ENCODE measurements at places on chromosomes 5 and 9. TPM values are rescaled to one million over a fixed set of nuclear protein-coding genes. Genes with fewer than 3 reads are reported as not detected.

DNA sequence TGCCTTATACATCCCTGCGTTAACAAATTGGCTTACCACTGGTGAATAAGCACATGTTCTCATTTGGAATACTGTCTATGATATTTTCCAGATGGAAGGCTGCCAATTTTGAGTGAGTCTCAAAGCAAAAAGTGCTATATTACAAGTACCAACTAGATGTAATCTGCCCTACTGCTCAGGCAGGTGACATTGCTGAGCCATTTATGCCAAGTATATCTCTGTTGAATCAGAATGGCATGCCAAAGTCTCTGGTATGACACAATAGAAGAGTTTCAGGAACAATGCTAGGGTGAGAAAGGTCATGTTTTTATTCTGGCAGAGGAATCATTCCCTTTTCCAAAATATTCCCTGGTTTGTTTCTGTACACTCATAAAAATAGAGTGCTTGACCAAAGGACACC lies 356.5 kb downstream of the CDH9 start:
- DNase-seq, result no peak
- H3K27ac ChIP-seq, result no peak overlapping the region
- no peaks in the 10 kb centered on the region for H3K4me1 ChIP-seq

- no peak for DNase-seq
- no peaks in the 10 kb centered on the region for H3K4me1 ChIP-seq
- peaks cover 4% of the 10 kb centered on the region for H3K27me3 ChIP-seq
- H3K27ac ChIP-seq, result no peak overlapping the region
- no peak overlapping the region for H3K4me3 ChIP-seq
Measured at GRCh38 chr5:6397536-6398269, 19.4 kb upstream of the MED10 start.

DNA sequence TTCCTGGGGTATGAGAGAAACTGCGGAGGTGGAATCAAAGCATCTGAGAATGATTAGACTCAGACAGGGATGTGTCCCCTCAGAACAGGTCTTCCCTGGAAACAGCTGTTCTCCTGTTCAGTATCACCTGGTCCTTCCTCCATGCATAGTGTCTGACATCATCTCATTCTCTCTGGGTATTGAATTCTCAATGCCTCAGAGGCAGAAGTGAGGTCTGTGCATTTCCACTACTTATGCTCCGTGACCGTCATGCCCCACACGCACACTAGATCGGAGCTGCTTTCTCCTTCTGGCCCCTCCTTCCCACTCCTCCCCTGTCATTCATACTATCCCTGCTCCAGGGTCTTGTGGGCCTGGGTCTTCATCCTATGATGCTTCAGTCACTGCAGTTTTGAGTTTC lies 61.4 kb upstream of the DAB2IP start:
- DNase-seq, result no peak
- no peaks in the 10 kb centered on the region for H3K4me1 ChIP-seq
- H3K36me3 ChIP-seq, result no peaks in the 10 kb centered on the region

DNA sequence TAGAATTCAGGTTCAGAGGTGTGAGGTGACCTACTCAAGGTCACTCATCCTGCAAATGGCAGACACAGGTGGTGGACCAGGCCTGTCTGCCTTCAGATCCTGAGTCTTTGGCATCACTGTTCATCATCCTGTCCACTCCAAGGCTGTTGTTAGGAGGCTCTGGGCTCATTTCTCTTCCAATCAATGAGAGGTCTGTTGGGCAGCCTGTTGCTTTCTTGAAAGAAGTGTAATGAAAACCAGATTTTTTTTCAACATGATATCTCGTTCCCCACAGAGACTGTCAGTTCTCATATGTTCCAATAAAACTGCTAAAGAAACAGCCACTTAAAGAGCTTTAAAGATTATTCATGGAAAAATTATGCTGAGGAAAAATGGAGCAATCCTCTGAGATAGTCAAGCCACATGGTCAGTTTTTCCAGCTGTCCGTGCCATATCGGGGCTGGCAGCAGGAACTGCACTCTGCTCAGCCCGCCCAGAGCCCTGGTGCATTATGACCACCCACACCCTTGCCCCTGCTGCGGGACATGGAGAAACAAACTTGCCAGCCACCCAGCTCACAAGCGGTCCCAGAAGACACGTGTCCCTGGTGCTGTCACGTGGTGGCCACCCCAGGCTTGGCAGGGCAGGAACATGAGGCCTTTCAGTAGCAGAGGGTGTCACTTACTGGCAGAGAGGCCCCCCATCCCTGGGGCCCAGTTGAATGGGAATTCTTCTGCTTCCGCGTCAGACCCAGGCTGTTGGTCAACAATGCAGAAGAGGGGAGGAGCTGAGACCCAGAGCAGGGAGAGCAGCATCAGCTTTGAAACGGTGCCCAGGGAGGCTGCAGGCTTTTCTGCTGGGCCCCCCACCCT lies 63.7 kb upstream of the ANGPTL2 start:
- peaks cover 27% of the 10 kb centered on the region for H3K4me1 ChIP-seq
- H3K27me3 ChIP-seq, result no peaks in the 10 kb centered on the region
- DNase-seq, result no peak
- H3K4me3 ChIP-seq, result no peak overlapping the region
- peak overlapping the region; percentile 92 for H3K27ac ChIP-seq

- DNase-seq, result no peak
- no peak overlapping the region for H3K4me3 ChIP-seq
- H3K27me3 ChIP-seq, result no peaks in the 10 kb centered on the region
Measured at GRCh38 chr5:159655757-159656409, 260.4 kb upstream of the ADRA1B start.

DNA sequence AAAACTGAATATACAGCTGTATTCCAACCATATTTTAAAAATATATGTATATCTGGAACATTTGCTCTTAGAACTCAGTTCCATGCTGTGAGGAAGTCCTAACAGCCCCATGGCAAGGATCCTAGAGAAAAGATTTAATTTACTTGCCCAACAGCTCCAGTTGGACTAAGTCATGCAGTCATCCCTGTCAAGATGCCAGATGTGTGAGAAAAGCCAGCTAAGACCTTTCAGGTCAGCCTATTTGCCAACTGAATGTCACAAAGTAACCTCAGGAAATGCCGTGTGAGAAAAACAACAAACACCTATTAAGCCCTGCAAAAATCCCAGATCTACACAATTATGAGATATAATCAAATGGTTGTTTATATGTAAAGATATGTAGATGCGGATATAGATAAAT lies 416.3 kb downstream of the NR2F1-AS1 start:
- H3K27ac ChIP-seq, result no peak overlapping the region
- no peaks in the 10 kb centered on the region for H3K36me3 ChIP-seq
- no peaks in the 10 kb centered on the region for H3K27me3 ChIP-seq

DNA sequence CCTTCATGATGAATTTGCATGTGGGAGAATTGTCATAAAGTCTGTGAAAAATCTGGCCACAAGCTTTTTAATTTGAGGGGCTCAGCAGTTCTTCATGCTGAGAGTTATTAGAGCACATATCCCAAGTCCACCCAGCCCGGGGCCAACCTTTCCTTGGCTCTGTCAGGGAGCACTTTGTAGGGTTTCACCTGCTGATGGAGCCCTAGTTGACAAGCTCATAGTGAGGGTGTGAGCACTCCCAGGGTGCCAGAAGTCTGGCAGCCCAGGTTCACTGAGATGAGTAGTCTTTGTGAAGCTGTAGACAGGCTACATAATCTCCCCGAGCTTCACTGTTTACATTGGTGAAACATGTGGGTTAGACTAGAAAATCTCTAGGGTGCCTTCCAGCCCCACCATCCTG lies 97.2 kb upstream of the NREP start:
- H3K4me1 ChIP-seq, result no peaks in the 10 kb centered on the region
- no peaks in the 10 kb centered on the region for H3K27me3 ChIP-seq
- no peak for DNase-seq
- no peaks in the 10 kb centered on the region for H3K36me3 ChIP-seq
- no peak overlapping the region for H3K27ac ChIP-seq
- no peak overlapping the region for H3K4me3 ChIP-seq

DNA sequence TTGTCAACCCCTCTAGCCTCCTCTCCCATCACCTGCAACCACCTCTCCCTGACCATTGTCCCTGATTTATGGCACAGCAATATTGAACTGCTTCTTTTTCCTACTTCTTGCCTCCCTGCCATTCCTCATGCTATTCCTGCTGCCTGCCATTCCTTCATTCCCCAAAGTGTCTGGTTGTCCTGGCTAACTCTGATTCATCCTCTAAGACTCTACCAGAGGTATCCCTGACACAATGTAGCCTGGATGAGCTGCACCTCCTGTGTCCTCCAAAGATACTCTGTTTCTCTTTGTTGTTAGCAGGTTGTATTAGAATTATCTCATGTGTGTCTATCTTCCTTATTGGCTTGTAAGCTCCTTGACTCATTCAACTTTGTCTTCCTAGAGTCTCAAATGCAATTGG lies 53.5 kb upstream of the PTPN3 start:
- DNase-seq, result no peak
- no peaks in the 10 kb centered on the region for H3K27me3 ChIP-seq
- H3K36me3 ChIP-seq, result no peaks in the 10 kb centered on the region
- H3K27ac ChIP-seq, result no peak overlapping the region
- no peaks in the 10 kb centered on the region for H3K4me1 ChIP-seq

GRCh38 chr5:72799721-72800120 lies 16.7 kb upstream of the TNPO1 start:
- H3K4me3 ChIP-seq, result no peak overlapping the region

DNA sequence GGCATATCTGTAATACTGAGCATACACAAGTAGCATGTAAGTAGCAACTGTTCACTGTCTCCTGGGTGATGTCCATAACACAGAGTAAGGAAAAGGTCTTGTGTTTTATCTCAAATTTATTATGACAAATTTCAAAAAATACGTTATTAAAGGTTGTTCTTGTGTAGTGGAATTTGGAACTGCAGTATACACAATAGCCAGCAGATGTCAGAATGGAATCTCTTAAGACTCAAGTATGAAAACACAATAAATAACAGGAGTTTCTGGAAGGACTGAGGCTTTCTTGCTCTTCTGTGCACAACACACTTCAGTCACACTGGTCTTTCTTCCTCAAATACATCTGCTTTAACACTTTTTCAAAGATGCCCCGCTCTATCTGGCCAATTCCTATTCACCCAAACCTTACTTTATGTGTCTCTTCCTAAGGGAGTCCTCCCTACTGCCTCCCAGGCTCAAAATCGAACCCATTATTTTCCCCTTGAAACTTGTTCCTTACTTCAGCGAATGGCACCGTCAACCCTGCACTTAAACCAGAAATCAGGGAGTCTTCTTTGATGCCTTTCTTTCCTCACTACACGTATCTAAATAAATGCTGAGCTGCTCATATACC lies 6.5 kb upstream of the FBXO10 start:
- H3K27ac ChIP-seq, result no peak overlapping the region
- DNase-seq, result peak; percentile 64
- H3K4me1 ChIP-seq, result no peaks in the 10 kb centered on the region

DNA sequence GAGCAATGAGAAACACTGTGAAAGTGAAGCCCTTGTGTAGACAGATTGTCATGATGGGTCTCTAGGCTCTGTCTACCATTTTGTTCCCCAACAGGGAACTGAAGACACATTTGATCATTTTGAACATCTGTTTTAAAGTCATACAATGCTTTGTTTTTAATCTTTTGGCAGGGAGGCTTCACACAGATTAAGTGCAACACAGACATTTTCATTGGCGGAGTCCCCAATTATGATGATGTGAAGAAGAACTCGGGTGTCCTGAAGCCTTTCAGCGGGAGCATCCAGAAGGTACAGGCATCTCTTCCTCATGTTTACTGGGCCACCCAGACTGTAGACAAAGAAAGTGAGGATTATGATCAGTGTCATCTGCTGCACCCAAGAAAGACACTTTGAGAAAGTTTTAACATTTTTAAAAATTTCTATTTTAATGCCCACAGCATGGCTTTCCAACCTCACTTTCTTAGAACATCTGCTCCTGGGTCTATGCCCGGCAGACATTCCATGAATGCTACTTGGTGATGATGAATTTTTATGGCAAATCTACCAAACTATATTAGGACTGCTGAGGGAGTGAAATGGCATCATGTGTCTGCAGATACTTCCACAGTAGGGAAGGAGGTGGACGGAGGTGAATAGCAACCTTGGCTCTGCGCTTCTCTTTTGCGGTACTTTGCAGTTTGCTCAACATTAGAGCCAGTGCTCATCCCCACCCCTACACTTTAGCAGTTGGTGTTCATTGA lies 121.3 kb downstream of the LIFR start:
- no peak for DNase-seq
- H3K36me3 ChIP-seq, result no peaks in the 10 kb centered on the region
- H3K27ac ChIP-seq, result no peak overlapping the region
- H3K27me3 ChIP-seq, result peaks cover 9% of the 10 kb centered on the region
- H3K4me3 ChIP-seq, result no peak overlapping the region

GRCh38 chr5:71456362-71456743 lies 902 bp downstream of the BDP1 start:
- peak overlapping the region; percentile 93 for H3K27ac ChIP-seq
- H3K27me3 ChIP-seq, result no peaks in the 10 kb centered on the region
- DNase-seq, result no peak
- no peaks in the 10 kb centered on the region for H3K4me1 ChIP-seq
- H3K36me3 ChIP-seq, result peaks cover 17% of the 10 kb centered on the region

DNA sequence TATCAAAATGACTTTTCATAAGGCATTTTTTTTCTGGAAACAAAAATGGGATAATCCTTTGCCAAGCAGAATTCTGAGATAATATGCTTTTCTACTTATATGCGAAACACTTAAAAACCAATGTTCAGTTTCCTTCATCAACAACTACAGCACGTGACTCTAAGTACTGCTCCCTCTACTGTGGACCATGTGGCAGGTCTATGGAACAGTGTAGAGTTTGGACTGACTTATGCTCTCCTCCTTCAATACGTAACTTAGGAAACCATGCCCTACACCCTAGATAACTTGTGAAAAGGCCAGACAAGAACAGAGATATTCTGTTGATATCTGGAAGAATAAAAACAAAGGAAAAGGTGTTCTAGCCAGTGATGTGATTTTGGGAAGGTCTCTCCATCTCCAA lies 111.3 kb upstream of the GNA14 start:
- no peaks in the 10 kb centered on the region for H3K36me3 ChIP-seq
- no peak overlapping the region for H3K27ac ChIP-seq
- H3K4me1 ChIP-seq, result no peaks in the 10 kb centered on the region
- no peaks in the 10 kb centered on the region for H3K27me3 ChIP-seq

SLC36A2 gene
- not detected for polyA plus RNA-seq

ZNF474 gene
- not detected for polyA plus RNA-seq

MYO10 gene
- 10.3 TPM for polyA plus RNA-seq

GCNT4 gene
- 26.0 TPM for polyA plus RNA-seq

FAM153A gene
- not detected for polyA plus RNA-seq

Measured in small intestine (tissue), 16 donors.